ENCODE measurements at places on chromosomes 3 and 15.

DNA sequence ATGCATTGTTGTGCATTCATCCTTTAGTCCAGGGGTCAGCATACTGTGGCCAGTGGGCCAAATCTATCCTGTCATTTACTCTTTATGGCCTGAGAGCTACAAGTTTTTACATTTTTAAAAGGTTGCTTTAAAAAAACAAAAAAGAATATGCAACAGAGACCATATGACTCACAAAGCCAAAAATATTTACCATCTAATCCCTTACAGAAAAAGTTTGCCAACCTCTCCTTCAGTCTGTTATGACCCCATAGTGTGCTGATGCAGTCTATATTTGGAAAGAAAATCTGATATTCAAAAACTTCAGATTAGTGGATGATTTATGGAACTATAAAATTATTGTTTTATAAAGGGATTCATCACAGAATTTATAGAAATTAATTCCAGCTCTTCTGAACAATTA is 237.5 kb upstream of the IL12A start:
- DNase-seq, result no peak

- no peak for DNase-seq
These were observed 34.6 kb upstream of the CMSS1 start for GRCh38 chr3:99783011-99783573.

GRCh38 chr3:111923095-111923771 is 55.6 kb upstream of the ABHD10 start:
- DNase-seq, result no peak

DNA sequence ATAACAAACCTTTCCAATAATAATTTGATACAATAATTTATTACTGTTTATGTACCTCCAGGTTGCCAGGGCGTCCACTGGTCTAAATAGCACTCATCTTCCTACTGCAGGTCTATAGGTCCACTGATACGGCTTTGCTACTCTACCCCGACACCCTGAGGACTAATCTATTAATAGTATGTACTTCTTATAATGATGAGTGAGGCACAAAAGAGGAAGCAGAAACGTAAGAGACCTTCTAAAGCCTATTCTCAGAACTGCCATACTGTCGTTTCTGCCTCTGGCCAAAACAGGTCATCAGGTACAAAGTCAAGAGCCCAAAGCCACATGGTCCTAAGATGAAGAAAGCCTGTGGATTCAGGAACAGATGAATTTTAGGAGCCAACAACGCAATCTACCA is 163.2 kb upstream of the GRM7 start:
- DNase-seq, result no peak

DNA sequence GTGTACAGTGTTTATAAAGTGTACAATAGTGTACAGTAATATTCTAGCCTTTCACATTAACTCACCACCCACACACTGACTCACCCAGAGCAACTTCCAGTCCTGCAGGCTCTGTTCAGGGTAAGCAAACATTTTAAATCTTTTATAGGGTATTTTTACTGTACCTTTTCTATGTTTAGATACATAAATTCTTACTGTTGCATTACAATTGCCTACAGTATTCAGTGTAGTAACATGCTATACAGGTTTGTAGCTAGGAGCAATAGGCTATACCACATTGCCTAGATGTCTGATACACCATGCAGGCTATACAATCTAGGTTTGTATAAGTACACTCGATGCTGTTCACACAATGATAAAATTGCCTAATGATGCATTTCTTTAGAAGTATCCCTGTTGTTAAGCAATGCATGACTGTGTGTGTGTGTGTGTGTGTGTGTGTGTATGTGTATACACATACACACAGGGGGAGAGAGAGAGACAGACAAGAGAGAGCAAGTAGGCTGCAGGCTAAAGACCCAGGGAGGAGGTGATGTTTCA is 72.5 kb upstream of the PRR23C start:
- no peak for DNase-seq

- DNase-seq, result no peak
These were observed 1.8 kb downstream of the CAMKV start for GRCh38 chr3:49867871-49868321.

- no peak for DNase-seq
These were observed 19.2 kb upstream of the SCAMP5 start for GRCh38 chr15:74976159-74976558.

DNA sequence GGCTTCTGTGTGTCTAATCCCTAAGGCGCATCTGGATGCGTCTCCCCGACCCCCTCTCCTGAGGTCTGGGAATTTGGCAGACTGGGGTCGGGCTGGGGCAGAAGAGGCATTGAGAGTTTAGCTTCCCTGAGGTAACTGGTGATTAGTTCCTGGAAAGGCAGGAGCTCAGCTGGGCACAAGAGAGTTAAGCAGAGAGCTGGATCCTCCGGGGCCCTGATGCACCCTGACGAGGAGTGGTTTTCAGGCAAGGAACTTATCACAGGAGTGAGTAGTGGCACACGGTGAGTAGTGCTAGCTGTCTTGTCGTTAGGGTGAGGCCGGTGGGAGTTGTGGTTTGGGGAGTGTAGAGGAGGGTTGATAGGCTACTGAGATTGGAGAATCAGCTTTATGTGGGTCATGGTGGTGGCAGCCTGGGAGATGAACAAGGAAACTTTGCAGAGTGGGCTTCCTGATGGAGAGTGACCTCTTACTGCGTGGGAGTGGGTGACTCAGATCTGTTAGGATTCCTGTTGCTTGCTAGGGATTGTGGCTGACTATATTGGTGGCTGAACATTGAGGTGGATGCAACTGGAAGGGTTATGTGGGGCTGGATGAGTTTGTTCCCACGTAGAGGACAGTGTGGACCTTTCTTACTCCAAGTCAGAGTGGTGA is 897 bp downstream of the RAD54L2 start:
- DNase-seq, result peak; percentile 37

DNA sequence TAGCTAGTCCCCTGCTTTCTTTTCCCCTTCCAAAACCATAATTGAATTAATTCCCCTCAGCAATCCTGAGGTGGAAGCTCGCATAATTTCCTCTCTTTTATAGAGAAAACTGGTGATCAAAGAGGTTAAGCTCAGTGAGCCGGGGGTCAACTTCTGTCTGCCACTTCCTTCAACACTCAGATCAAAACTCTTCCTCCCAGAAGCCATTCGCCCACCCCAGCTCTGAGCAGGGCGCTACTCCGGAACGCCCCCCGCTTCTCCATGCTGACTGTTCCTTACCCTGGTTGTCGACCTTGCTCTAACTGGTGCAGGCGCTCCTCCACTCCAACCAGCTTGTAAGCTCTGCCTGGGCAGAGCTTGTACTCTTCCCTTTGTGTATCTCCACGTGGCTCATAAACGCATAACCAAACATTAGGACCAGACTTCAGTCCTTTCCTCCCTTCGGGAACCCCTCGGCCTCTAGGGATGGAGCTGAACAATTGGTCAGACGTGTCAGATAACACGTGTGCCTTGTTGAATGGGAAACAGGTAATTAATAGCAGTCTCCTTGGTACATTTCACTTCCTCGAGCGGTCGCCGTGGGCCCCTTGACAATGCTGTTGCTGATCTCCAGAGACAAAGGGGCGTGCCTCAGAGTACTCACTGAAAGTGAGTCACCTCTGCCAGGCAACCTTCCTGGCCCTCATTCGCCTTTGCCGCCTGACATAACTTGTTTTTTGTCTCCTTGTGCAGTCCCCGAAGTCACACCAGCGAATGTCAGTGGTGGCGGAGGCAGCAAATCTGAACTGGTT is 71.8 kb downstream of the IL5RA start:
- no peak for DNase-seq

DNA sequence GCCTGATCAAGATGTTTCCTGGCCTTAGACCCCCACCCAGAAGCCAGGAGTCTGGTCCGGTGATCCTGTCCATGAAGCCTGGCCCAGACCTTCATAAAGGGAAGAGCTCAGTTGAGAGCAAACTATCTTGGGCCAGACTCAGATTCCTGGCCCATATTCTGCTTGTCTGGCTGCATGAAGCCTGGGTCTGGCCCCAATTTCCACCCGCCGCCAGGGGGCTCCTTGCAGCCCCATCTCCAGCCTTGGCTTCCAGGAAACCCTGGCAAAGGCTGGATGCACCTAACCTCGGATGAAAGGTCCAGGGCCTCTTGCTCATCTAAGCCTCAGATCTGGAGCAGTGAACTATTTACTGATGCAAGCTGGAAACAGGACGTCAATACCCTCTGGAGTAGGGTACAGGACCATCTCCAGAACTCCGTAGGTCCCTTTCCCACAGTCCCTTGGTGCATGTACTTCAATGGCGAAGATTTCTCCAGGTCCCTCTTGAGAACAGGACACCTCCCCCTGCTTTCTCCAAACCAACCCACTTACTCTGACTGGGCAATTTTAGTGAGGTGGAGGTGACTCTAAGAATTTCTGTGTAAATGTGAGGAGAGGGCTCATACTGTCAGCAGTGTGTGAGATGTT is 5.6 kb downstream of the FOXL2 start:
- DNase-seq, result no peak

All from stimulated activated CD4-positive, alpha-beta T cell treated with anti-CD3 and anti-CD28 coated beads, Interleukin-12 subunit alpha, Interleukin-12 subunit beta, amount 100 ng/mL, for 48 hours (primary cell).